Fibroblast of skin of right quadriceps (primary cell): ENCODE measurements at places on chromosomes 1 and 21.
A peak's percentile ranks its signal among the peaks of the same experiment; 100 is the strongest.

GRCh38 chr1:6177681-6178380 is 2.3 kb downstream of the CHD5 start:
- DNase-seq: no peak

DNA sequence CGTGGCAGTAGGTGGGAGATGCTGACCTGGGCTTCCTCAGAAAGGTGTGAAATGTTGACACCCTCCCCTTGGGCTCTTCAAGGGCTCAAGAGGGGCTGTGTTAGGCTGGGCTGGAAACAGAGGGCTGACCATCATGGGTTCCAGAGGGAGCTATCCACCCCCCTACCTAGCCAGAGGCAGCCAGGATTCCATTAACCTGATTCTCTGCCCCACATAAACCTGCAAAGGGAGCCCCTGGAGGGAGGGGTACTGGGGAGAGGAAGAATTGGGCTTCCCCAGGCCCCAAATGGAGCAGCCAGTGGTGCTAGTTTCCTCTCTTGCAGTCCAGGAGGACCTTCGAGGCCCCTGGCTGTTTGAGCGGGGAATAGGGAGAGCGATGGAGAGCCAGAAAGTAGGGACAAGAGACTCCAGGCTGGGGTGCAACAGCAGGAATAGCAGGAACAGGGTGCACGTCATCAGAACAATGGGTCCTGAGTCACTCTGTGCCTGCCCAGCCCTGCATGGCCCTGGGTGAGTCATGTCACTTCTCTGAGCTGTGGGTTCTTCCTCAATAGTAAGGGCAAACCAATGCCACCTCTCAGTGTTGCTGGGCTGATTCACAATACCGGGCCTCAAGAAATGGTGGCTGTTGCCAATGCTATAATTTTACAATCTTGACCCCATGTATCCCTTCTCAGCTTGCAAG is 121.2 kb downstream of the EPHB2 start:
- DNase-seq: peak; percentile 85

GRCh38 chr1:101506541-101507164 is 269.8 kb downstream of the S1PR1 start:
- DNase-seq: peak; percentile 39

DNA sequence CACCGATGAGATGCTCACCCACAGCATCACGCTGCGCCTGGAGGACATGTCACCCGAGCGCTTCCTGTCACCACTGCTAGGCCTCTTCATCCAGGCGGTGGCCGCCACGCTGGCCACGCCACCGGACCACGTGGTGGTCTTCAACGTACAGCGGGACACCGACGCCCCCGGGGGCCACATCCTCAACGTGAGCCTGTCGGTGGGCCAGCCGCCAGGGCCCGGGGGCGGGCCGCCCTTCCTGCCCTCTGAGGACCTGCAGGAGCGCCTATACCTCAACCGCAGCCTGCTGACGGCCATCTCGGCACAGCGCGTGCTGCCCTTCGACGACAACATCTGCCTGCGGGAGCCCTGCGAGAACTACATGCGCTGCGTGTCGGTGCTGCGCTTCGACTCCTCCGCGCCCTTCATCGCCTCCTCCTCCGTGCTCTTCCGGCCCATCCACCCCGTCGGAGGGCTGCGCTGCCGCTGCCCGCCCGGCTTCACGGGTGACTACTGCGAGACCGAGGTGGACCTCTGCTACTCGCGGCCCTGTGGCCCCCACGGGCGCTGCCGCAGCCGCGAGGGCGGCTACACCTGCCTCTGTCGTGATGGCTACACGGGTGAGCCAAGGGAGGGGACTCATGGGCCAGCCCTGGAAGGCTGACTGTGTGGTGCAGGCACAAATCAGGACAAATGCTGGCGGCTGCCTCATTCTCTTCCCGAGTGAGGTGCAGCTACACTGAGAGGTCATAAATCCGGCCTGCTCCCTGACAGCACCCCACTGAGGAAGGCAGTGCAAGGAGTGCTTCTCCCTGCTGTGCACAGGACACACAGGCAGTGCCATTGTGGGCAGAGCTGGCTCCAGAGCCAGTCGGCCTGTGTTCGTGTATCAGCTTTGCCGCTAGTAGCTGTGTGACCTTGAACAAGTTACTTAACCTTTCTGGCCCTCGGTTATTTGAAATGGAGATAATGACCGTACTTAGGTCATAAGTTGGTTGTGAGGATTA is 9.4 kb downstream of the CELSR2 start:
- DNase-seq: no peak

DNA sequence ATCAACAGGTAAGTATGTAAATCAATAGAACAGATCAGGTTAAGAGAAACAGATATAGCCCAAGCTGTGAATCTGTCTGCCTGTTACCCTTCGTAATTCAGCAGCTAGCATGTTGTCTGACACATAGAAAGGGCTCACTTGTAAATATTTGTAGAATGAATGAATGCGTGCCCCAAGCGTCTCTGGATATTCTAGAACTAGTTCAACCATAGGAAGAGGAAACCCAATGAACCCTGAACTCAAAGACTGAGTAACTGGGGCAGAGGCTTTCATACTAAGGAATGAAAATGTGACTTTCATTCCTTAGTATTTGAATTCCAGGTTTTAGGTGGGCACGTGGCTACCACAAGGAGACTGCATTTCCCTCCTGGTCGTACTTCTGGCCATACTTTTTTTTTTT is 60.1 kb upstream of the SMYD2 start:
- DNase-seq: no peak

GRCh38 chr1:171196351-171196750 is 11.3 kb downstream of the FMO2 start:
- no peak for DNase-seq

DNA sequence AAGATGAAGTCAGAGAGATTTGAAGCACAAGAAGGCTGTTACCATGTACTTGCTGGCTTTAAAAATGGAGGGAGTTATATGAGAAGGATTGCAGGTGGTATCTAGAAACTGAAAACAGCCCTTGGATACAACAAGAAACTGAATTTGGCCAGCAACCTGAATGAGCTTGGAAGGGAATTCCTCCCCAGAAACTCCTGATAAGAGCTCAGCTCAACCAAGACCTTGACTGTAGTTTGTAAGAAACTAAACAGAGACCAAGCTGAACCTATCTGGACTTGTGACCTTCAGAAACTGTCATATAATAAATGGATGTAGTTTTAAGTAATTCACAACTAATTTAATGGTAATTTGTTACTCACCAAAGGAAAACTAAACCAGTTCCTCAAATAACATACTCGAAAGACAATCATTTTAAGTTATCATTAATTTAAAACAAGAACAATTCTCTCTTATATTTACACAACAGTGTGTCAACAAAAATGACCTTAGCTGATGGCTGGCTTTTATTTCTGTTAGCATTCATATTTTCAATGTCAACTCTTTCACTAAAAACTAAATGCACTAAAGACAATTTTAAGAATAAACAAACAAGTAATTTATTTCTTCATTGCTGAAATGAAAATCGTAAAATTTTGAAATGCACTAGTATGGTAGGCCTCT is 1218.4 kb upstream of the TMPRSS15 start:
- DNase-seq: no peak

DNA sequence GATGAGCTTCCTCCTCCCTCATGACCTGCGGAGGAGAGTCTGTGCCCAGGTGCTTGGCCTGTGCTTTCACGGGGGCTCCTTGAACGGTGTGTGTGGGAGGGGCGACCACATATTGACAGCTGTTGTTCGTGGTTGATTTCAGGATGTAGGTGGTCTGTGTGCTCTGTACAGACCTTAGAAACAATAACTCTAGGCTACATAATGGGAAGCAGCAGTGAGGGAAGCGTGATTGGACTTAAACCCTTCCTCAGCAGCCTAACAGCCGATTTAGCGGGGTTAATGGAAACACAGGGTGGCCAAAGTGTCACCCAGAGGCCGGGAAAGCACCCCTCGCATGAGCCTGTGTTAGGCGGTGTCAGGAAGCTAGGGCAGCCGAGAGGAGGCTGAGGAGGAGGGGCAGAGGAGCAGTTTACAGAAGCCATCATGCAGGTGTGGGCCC is 56.0 kb downstream of the TBCE start:
- DNase-seq: no peak
